ENCODE measurements at places on chromosomes 7 and 10. TPM values are rescaled to one million over a fixed set of nuclear protein-coding genes. Genes with fewer than 3 reads are reported as not detected.

- no peak for DNase-seq
These were observed 132.7 kb downstream of the GATA3 start for GRCh38 chr10:8187171-8187666.

The LIPN gene
- not detected for total RNA-seq

DNA sequence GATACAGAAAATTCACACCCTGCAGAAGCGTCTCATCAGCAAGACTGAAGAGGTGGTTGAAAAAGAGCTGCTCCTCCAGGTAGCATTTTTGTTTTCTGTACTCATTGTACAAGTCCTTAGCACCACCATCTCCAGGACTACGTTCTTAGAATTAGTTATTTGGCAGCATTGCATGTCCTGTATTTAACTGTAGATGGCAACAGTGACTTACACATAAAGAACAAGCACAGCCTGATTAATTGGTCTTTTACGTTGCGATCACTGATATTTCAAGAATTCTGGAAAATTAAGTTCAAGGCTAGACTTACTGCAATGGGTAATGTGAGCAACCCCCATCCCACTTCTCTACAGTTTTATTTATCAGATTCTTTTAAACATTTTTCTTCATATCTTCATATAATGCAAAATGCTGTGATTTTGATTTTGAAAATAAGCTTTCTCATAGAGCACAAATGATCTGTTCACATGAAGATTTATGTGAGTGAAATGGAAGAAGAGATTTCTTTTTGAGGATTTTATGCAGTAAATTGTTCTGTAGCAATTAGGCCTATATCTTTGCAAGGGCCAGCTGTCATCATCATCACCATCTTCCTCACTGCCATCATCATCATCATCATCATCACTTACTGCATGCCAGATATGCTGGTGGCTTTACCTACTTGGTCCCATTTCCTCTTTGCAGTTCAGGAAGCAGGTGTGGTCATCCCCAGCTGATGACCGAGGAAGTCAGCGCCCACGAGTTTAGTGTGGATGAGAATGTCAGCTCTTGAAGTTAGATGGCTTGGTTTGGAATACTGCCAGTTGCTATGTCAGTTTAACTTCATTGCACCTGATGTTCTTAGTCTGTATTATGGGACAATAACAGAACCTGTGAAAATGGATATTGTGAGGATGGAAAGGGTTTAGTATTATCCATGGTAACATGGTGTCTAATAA lies 53.4 kb downstream of the CFAP58 start:
- peak; percentile 62 for DNase-seq

The RBP3 gene
- not detected for total RNA-seq

- DNase-seq: peak; percentile 54
These were observed 138.1 kb upstream of the TCF7L2 start for GRCh38 chr10:112811741-112812551.

- DNase-seq: peak; percentile 32
These were observed 159.4 kb downstream of the OAT start for GRCh38 chr10:124259139-124259825.

- no peak for DNase-seq
These were observed 282.1 kb upstream of the MKLN1 start for GRCh38 chr7:131045526-131045925.

The CROT gene
- 24.7 TPM for total RNA-seq

The GATAD1 gene
- 46.8 TPM for total RNA-seq
